ENCODE measurements at places on chromosomes 16 and 17.

GRCh38 chr17:37187262-37187661 lies 188.5 kb upstream of the C17orf78 start:
- DNase-seq: no peak

DNA sequence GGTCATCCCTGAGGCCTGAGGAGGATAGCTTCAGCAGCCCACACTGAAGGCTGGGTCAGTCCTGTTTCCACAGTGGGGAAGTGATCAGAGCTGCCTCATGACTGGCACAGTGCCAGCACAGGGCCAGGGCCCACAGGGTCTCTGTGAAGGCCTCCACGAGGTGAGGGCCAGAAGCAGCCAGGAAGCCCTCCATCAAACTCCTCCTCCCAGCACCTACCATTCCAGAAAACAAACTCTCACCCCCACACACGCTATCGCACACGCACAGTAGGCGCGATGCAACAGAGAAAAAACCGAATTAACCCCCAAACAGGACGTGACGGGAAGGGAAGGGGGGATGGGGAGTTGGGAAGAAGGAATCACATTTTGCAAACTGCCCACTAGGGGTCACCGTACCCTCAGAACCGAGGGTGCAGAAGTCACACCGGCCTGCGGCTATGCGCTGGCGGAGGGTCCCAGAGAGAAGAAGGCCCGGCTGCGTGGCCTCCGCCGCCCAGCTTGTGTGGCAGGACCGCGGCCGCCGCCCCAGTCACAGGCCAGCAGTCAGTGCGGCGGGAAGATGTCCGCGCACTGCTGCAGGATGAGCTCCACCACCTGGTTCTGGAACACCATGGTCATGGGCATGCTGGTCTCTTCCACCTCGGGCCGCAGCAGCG lies 37.6 kb downstream of the ARHGAP27 start:
- no peak for DNase-seq

DNA sequence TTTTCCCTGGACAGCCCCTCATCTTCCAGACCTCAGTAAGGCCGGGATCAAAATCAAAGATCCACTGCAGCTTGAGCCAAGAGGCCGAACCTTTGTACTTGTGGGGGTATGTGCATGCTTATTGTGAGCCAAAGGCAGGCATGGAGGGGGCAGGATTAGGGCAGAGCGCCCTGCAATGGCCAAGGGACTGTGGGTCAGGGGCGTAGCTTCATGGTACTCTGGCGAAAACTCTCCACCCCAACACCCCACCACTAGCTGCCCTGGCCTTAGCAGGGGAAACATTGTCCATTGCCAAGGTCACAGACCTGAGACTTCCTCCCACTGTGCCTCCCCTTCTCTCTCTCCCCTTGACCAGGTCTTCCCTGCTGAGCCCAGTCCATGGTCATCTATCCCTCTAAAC lies 90.1 kb downstream of the TMEM132E start:
- DNase-seq: no peak

DNA sequence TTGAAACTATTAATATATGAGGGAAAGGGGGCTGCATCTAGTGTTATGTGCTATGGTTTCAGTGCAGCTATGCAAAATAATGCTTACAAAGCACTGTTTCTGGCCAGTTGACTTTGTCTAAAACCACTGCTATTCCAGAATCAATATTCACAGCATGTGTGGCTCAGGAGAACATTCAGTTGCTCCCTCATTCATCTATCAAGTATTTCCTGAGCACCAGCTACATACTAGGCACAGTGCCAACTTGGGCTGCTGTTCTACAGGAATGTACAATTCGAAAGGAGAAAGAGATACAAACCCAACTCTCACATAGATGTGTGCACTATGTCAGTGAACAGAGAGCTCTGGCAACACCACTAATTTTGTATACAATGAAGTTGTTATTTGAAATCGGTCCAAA lies 183.0 kb downstream of the PHKB start:
- DNase-seq: no peak

- DNase-seq: no peak
These were observed 19.9 kb downstream of the C17orf100 start for GRCh38 chr17:6671431-6671830.

GRCh38 chr17:66455060-66455459 lies 152.6 kb downstream of the PRKCA start:
- no peak for DNase-seq
